Omental fat pad (tissue), 4 donors: ENCODE measurements at places on chromosomes 7 and 10.

DNA sequence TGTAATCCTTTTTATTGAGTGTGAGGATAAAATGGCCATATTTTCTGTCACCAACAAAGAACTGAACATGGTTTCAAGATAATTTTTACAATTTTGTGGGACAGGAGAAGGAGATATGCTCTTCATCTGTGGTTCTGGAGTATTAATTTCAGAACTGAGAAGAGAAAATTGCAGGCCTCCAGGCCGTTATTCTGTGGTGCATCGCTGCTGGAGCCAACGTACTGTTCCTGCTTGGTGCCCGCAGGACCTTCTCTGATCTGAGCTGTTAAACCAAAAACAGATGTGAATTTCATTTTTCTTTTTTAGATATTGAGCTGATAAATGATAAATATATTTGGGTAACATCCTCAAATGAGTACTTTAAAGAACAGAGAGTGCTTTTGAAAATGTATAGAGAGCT, 63.9 kb downstream of the IKZF1 start:
- DNase-seq, result no peak

DNA sequence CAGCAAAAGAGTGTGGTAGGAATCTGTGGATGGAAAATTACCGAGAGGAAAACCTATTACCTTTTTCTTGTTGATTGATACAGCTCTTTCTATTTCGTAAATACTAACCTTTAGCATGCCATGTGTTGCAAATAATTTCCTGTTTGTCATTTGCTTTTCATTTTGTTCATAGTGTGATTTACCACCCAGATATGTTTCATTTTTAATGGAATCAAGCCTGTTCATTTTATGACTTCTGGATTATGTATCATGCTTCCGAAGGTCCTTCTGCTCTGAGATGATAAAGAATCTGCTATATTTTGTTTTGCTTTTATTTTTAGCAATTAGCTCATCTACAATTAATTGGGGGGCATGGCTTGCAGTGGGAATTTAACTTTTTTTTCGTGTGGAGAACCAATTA, 46.5 kb downstream of the INPP5F start:
- DNase-seq, result no peak

- DNase-seq, result no peak
Measured at GRCh38 chr10:21052072-21052708, 155.1 kb upstream of the NEBL start.

- no peak for DNase-seq
Measured at GRCh38 chr10:107033799-107034422, 130.6 kb downstream of the SORCS1 start.

DNA sequence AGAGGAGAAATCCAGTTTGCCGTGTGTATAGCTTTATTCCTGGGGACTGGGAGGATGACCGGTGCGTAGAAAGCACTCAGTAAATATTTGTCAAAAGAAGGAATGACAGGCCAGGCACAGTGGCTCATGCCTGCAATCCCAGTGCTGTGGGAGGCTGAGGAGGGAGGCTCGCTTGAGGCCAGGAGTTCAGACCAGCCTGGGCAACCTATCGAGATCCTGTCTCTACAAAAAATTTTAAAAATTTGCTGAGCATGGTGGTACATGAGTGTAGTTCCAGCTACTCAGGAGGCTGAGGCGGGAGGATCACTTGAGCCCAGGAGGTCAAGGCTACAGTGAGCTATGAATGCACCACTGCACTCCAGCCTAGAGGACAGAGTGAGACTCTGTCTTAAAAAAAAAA, 15.8 kb downstream of the EPHB4 start:
- no peak for DNase-seq

DNA sequence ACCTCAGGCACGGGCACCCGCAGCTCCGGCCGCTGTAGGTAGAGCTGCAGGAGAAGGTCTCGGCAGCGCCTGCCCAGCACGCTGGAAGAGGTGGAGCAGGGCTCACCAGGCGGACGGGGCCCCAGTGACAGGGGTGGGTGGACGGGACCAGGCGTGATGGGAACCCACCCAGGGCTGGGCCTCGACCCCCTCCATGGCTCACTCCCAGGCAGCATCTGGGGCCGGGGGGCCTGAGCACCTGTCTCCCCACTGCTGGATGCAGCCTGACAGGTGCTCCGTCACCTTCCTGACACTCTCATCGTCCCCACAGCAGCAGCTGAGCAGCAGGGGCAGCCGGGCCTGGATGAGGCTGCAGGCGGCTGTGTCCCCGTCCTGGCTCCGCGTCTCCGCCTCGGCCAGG, 16.7 kb upstream of the MICALL2 start:
- DNase-seq, result no peak
